WTC11 (cell line): ENCODE measurements at places on chromosomes 4 and X. TPM values are rescaled to one million over a fixed set of nuclear protein-coding genes. Genes with fewer than 3 reads are reported as not detected.

PLAC8 gene
- 1.4 to 3.1 TPM (median 1.6 TPM) in 3 replicates for total RNA-seq

TMEM131L gene
- total RNA-seq: 18.1 to 26.7 TPM (median 19.2 TPM) in 3 replicates

SMIM20 gene
- 39.4 to 48.5 TPM (median 45.3 TPM) in 3 replicates for total RNA-seq

AMBN gene
- total RNA-seq: not detected in 3 replicates

TAB3 gene
- 10.4 to 12.6 TPM (median 12.0 TPM) in 3 replicates for total RNA-seq

KLHL15 gene
- total RNA-seq: 6.6 to 7.4 TPM (median 7.2 TPM) in 3 replicates
